ENCODE measurements at places on chromosomes 11 and 22.

- no peak overlapping the region for H3K4me3 ChIP-seq
- H3K4me1 ChIP-seq, result peaks cover 5% of the 10 kb centered on the region
- no peaks in the 10 kb centered on the region for H3K36me3 ChIP-seq
- DNase-seq, result no peak
- no peaks in the 10 kb centered on the region for H3K27me3 ChIP-seq
Observed at GRCh38 chr11:37450613-37451012, 852.6 kb upstream of the RAG2 start.

- DNase-seq, result no peak
- no peak overlapping the region for H3K27ac ChIP-seq
- H3K4me1 ChIP-seq, result no peaks in the 10 kb centered on the region
Observed at GRCh38 chr11:18285841-18286240, 19.8 kb downstream of the SAA1 start.

DNA sequence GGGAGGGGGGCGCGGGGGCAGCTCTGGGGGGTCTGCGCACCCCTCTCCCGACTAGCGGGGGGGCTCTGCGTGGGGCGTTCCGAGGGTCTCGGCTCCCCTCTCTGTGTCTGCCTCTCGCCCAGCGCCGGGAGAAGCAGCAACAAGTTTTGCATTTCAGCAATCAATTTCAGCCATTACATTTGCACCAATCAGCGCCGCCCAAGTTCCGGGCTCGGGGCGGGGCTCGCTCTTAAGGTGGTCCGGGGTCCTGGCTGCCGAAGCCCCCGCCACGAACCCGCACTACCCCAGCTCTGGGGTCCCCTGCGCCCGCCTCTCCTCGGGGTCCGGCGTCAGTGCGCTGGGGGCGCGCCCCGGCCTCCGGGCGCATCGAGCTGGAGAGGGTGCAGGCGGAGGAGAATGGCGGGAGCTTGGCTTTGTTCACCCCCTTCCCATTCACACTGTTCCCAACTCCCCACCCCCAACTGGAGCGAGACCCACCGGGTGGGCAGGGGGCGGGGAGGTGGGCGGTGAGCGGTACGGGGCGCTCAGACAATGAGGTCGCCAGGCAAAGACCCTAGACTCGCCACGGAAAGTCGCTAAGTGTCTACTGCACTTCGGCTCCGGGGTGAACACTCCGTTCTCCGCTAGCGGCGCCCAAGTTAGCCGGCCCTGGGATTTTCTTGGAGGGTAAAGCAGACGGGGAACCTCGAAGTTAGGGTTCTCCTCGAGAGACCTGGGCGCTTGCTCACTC lies at the start of gene MN1:
MN1 (minus strand) TSS at position 141 of the 730 bp plus-strand sequence. CDS start 1,213 bp downstream, outside the sequence.
- H3K4me1 ChIP-seq, result peaks cover 36% of the 10 kb centered on the region
- H3K4me3 ChIP-seq, result peak within 1 kb of the TSS; percentile 85
- peaks cover 21% of the 10 kb centered on the region for H3K27me3 ChIP-seq
- peak within 1 kb of the TSS; percentile 67 for H3K27ac ChIP-seq
- H3K36me3 ChIP-seq, result no peaks in the 10 kb centered on the region
- no peak for DNase-seq

DNA sequence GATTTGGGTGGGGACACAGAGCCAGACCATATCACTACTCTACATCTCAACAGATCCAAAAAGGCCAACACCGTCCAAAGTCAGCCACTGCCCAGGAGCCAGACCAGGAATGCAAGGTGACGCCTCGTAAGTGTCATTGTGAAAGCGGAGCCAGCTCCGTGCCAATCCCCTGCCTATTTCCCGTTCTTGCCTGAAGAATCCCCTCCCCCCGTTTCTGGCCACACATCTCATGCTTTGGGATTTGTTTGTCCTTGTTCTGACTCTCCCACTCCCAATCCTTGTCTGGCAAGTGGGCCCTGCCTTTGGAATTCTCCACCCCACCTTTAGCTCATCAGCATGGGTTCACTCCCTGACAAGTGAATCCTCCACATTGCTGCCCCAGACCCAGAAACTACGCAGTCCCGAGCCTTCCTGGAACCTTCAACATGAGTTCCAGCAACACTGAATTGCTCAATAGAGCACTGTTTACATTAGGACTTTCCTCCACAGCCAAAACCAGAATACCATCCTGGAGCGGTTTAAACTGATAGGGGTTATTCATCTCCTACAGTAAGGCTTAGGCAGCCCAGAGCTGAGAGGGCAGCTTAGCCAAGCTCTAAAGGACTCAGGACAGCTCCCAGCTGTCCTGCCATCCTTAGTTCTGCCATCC lies 6.0 kb upstream of the SLC35C1 start:
- no peak for DNase-seq
- H3K4me1 ChIP-seq, result peaks cover 11% of the 10 kb centered on the region
- H3K36me3 ChIP-seq, result no peaks in the 10 kb centered on the region
- no peaks in the 10 kb centered on the region for H3K27me3 ChIP-seq
- no peak overlapping the region for H3K4me3 ChIP-seq

Data from suprapubic skin (tissue), 4 donors.